LHCN-M2 (cell line): ENCODE measurements at places on chromosomes 11 and 22. TPM values are rescaled to one million over a fixed set of nuclear protein-coding genes. Genes with fewer than 3 reads are reported as not detected.
A peak's percentile ranks its signal among the peaks of the same experiment; 100 is the strongest.

The RNF215 gene
- total RNA-seq, result 36.0 and 39.5 TPM in 2 replicates

The UPK2 gene
- not detected in 2 replicates for total RNA-seq

The TUBA8 gene
- 0.26 and 0.46 TPM in 2 replicates for total RNA-seq

The NAA40 gene
- total RNA-seq, result 17.6 and 18.3 TPM in 2 replicates

The AGBL2 gene
- 0.38 and 0.92 TPM in 2 replicates for total RNA-seq

The ALDH3B1 gene
- 59.0 and 60.2 TPM in 2 replicates for total RNA-seq

The OR51B2 gene
- not detected in 2 replicates for total RNA-seq

The OR10A2 gene
- not detected in 2 replicates for total RNA-seq

GRCh38 chr11:102234779-102235439, 82.4 kb upstream of the BIRC3 start:
- DNase-seq, result no peak

DNA sequence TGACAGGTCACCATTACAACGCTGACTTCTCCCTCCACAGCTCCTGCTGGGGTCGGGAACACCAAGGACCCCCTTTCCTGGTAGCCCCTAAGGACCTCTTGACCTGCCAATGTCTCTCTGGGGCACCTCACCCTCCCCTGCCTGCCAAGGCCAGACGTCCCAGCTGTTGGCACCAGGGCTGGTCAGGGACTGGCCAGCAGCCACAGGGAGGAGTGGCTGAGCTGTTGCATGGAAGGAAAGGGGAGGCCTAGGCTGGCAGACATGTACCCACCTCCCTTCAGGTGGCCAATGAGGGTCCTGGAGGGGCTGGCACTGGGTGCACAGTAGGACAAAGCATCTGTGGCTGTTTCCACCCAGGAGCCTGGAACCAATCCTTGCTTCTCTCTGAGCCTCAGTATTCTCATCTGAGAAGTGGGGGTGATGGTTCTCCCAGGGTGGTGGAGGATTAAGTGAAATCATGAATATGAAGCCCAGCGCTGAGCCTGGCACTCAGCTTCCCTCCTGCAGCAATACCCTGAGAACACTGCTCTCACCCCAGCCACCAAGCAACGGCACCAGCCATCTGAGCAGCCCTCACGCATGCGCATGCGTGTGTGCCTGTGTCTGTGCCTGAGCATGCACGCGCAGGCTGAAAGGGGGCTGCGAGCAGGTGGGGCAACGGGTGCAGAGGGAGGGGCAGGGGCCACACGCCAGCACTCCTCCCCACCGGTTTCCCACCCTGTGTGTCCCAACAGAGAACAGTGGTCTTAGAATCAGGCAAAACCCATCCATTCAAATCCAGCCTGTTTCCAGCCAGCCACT, 5.9 kb downstream of the KCNJ4 start:
- DNase-seq, result no peak

DNA sequence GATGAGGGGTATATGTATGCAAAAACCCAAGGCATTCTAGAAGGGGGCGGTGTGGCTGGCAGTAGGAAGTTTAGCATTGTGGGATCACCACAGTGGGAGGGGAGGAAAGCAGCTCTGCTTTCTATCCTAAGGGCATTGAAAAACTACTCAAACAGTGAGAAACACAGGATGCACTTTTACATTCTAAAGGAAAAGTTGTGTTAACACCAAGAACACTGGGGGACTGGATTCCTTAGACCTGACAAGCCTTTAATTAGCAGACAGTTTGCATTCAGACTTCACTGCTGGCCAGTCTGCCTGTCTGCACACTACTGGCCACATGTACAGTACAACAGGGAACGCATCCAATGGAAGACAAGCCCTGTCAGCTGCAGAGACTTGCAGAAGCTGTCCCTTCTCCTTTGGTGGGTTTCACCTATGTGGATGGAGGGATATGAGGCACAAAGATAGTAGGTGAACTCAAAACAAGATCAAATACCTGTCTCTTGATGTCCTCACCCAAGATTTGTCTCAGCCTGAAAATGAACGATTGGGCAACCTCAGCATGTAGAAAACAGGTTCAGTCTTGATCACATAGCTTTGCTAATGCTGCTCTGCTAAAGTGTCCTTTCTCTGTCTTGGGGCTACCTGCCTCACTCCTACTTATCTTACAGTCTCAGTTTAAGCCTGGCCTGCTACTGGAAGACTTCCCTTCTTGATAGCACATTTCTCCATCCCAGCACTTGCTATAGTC, 64.8 kb downstream of the TENM4 start:
- no peak for DNase-seq

DNA sequence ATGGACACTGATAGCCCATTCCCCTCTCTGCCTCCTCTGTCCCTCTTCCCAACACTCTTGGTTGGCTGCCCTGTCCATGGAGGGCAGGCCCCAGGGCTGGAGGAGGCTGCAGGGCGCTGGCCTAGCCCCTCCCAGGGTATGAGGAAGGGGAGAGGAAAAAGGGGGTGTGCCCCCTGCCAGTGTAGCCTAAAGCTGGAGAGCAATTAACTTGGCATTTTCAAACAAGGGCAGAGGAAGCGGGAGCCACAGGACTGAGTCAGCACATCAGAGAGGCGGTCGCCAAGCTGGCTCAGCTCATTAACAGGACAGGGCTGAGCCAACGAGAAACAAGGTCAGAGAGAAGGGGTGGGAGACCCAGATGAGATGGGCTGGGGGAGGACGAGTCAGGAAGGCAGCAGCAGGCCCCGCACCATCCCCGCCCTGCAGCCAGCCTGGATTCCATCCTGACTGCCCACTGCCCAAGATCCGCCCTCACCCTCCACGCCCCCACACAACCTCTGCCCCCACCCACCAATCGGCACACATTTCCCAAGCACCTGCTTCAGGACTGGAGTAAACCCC, 76.3 kb downstream of the BUD13 start:
- no peak for DNase-seq

- peak; percentile 38 for DNase-seq
Observed at GRCh38 chr11:86160541-86161149, 83.9 kb upstream of the EED start.

DNA sequence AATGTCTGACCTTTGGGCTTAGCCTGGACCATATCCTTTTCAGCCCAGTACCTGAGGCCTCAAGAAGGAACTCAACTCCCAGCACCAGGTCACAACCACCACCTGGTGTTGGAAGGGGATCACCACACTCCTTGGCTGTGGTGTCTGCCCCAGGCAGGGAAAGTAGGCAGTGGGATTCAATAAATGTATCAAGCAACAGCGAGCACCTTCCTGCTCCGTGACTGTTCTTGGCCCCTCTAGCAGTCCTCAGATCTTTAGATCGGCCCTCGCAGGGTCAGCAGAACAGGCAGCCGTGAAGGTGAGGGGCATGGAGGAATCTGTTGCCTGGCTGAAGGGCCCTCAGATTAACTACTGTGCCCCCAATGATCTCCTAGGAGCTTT, 15.9 kb downstream of the ARFGAP2 start:
- DNase-seq, result no peak

DNA sequence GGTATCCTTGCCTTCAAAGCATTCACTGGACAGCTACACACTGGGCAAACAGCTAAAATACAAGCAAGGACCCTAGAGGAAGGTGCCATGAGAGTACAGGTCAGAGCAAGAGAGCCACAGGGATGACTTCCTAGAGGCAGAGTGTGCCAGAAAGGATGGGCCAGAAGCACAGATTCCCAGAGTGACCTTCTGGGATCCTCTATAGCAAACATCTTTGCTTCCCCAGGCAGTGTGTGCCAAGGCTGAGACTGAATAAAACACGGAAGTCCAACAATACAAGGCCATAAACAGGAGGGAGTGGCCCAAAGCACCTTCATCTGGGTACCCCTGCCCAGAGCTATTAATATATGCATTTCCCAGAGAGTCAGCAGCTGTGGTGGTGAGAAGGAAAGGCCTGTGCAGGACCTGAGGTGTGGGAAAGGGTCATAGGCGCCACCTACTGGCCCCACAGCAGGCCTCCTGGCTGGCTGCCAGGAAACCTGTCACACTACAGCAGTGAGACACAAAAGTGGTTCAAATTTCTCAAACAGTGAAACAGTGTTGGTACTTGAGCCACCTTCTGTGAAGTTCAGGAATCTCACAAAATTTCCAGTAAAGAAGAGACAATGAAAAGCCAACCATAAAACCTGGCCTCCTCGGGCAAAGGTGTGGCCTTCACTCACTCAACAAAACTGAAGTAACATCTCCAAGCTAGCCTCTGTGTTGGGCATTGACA, 20.3 kb downstream of the CLPB start:
- peak; percentile 77 for DNase-seq

GRCh38 chr11:128689948-128690664, 3.8 kb upstream of the FLI1 start:
- DNase-seq, result no peak

DNA sequence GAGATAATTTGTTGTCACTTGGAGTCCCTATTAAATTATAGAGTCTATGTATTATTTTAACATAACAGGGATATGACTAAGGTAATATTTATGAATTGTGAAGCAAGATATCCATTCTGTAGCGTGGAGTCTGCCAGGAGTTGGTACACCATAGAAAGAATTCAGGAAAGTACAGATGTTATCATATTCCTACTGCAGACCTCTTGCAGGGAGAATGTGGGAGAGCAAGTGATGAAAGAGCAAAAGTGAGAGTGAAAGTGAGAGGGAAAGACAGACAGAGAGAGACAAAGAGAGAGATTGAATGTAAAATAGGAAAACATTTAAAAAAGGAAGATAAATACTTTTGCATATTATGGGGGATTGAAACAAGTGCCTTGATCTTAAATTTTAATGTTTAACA, 468.8 kb downstream of the CNTN5 start:
- DNase-seq, result no peak

GRCh38 chr11:58788355-58789023, 56.0 kb downstream of the GLYATL2 start:
- peak; percentile 42 for DNase-seq

- no peak for DNase-seq
Observed at GRCh38 chr11:122423273-122423672, 232.2 kb upstream of the UBASH3B start.

GRCh38 chr11:63944987-63945386, 6.2 kb downstream of the NAA40 start:
- peak; percentile 39 for DNase-seq

DNA sequence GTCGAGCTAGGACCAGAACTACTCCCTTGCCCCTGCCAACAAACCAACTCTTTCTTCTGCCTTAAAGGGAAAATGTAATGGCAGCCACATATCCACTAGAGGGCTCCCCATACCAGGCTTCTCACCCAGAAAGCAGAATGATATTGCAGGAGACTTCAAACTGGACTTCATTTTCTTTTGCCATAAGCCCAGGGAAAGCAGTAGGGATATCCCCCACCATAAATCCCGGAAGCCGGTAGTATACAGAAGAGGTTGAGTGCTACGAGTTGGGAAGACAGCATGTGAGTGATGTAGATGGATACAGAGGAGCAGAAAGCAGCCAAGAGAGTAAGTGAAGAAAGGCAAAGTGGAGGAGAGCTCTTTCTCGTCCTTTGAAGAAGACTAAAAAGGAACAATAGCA, 12.1 kb downstream of the PLAAT5 start:
- peak; percentile 70 for DNase-seq

DNA sequence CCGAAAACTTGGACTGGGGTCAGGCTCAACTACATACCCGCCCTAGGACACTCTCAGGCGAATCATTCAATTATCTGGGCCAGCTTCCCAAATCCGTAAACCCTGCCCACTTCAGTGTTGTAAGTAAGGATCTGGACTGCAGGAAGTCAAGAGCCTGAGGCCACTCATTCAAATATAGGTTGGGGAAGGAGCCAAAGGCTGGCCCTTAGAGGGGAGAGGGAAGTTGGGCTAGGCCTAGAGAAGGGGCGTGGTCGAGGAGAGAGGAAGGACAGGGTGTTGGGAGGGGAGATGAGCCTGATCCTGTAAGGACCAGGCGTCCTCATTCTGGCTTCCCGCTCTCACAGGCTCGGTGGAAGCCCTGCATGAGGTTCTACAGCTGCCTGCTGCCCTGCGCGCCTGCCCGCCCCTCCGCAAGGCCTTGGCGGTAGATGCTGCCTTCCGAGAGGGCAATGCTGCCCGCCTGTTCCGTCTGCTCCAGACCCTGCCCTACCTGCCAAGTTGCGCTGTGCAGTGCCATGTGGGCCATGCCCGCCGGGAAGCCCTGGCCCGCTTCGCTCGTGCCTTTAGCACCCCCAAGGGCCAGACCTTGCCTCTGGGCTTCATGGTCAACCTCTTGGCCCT, 3.0 kb downstream of the SAC3D1 start:
- no peak for DNase-seq

GRCh38 chr11:134861490-134862104, 449.6 kb upstream of the B3GAT1 start:
- no peak for DNase-seq

DNA sequence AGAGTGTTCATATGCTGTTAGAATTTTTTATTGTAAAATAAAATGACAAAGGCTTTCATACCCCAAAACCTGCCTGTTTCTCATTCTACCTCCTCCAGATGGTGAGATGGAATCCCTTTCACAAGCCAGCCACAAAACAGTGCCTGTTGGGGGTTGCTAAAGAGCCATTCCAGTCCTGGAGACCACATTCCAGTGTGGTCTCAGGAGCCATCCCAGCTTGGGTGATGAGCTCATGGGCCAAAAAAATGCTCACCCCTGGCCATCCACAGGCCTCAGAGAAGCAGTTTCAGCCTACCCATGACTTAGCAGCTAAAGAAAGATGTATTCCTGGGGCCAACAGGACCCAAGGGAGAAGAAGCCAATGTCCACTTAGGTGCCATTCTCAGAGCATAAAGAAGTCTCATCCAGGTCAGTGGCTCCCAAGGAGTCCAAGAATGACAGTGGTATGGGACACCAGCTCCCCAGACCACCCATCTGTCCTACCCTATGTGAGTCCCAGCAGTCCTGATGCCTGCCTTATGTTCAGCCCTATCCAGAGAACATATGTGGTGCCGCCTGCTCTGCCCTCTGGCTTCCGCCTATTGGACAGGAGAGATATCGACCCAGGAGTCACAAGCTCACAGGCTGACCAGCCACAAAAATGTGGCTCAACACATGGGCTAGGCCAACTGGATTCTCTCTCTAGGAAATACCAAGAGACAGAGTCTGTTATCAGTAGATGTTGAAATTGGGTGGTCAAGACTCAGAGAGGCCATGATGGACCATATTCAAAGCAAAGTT, 26.4 kb downstream of the C11orf91 start:
- peak; percentile 49 for DNase-seq

GRCh38 chr22:38412435-38413084, 42.4 kb downstream of the KCNJ4 start:
- DNase-seq, result no peak

DNA sequence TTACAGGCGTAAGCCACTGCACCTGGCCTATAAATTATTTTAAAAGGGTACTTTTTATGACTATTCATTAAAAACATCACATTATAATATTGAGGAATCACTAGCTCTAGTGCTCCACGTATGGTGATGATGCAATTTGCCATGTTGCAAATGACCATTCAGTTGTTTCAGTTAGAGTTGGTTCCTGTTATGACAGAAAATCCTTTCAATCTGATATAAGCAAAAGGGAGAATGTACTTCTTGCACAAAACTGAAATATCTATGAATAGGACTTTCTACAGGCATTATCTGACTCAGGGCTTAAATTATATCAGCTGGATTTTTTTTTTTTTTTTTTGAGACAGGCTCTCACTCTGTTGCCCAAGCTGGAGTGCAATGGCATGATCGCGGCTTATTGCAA, 45.6 kb upstream of the RRM1 start:
- no peak for DNase-seq

GRCh38 chr22:40422558-40423309, 52.3 kb downstream of the SGSM3 start:
- DNase-seq, result no peak

GRCh38 chr11:31160504-31161422, 208.8 kb downstream of the DCDC1 start:
- peak; percentile 5 for DNase-seq
